Hematopoietic multipotent progenitor cell treated with erythropoietin and hydrocortisone succinate and interleukin-3 and kit ligand, for 4 days (in vitro differentiated cells): ENCODE measurements at places on chromosomes 5 and 9.

- peak; percentile 73 for DNase-seq
Observed at GRCh38 chr5:135310328-135310989, 88.6 kb downstream of the MACROH2A1 start.

DNA sequence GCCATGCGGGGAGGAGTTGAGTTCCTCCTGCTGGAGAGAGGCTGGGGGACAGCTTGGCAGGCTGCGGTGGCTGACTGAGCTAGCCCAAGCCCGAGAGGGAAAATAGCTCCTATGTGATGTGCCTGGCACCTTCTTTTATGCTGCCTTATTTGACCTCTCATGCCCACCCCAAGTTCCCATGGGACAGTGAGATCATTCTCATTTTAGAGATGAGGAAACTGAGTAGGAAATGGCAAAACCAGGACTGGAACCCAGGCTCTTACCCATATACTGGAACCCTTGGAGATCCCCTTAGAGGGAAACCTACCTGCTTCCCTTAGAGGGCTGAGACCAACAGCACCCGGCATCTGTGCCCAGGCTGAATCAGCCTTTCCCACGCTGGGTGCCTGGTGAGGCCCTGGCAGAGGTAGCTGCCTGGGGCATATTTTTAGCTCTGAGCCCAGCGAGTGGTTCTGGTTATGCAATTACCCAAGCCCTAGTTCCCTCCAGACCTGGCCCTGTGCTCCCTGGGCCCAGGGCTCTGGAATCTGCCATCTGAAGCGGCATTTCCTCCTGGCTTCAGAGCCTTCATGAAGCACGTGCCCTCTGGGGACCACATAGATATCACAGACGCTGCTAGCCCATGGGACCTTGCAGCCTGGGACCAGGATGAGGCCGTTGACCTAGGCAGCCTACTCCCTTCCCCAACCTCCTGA is 23.6 kb downstream of the COL27A1 start:
- no peak for DNase-seq

DNA sequence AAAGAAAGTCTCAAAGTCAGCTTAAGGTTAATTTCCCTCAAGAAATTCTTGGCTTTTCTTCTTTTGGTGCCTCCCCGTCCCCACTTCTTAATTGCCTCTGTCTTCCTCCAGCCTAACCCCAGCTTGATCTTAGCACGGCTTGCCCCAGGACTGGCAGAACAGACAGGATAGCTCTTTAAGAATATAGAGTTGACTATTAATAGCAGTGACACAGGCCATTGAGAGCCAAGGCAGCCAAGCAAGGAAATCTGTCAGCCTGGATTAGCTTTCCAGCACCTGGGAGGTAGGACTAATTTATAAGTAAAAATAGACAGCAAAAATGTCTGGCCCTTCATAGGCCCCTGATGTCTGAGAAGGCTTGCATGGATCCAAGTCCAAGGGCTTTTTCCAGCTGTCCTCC is 384.6 kb upstream of the SLC30A5 start:
- DNase-seq: no peak

DNA sequence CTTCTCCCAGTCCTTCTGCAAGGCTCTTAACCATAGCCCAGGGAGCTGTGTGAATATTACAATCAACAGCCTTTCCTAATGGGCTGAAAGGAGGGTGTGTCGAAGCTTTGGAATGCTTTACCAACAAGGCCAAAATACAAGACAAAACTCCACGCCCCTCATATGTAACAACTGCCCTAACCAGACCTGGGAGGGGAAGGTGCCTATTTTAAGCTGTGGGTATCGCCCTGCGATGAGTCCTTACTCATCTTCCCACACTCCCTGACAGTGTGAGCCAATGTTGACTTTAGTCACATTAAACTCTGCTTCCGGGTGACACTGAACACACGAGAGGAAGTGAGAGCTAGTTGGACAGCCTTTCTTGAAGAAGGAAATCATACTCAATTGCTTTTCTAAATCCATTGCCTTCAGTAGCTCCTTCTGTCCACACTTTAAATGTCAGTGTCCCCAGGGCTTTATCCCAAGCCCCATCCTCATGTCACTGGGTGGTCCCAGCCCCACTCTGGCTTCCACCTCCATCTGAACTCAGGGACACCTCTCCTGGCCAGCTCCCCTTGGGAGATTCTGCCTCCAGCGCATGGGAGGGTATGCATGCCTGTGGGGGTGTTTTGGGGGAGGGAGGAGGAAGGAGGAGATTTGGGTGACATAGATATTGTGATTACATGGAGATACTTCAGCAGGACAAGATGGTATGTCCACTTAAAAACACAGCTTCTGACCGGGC is 6.5 kb upstream of the TBC1D9B start:
- no peak for DNase-seq

DNA sequence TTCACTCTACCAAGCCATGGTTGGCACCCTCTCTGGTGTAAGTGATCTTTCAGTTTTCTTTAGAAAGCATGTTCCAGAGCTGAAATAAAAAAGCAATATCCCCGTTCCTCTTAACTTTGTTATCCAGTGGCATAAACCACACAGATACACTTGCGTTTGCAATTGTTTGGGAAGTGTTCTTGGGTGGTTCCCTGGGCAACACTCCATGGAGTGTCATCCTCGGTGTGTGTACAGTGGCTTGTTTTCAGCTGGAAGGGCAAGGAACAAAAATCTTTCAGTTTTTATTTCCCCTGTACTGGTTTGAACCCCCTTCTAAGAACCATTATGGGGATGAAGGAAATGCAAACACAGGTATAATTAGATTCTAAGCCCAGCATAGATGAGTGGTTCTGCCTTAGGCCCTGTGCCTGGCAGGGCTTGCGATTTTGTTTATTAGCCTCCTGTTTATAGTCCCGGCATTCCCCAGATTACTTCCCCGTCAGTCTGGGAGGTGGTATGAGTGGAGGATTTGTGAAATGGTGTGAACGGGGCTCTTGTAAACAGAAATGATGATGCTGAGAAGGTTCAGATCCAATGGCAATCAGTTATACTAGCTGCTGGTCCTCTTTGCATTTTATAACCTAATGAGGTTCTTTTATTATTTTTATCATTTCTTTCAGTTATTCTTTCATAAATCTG is 76.0 kb upstream of the CD180 start:
- DNase-seq: no peak

DNA sequence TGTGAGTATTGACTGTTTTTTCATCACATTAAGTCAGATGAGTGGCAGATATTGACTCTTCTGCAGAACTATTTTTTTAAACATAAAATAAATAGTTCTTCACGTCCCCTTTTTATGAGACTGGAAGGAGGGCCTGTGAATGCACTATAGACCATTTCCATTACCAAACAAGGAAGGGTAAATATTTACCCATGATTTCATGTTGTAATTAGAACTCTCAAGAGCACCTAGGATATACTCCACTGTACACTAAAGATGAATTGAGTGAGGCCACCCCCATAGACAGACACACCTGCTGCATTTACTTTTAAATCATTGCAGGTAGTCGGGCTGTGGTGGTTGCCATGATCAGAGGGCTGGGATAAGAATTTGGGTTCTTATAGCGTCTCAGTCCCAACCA is 22.6 kb downstream of the SLC36A1 start:
- no peak for DNase-seq

DNA sequence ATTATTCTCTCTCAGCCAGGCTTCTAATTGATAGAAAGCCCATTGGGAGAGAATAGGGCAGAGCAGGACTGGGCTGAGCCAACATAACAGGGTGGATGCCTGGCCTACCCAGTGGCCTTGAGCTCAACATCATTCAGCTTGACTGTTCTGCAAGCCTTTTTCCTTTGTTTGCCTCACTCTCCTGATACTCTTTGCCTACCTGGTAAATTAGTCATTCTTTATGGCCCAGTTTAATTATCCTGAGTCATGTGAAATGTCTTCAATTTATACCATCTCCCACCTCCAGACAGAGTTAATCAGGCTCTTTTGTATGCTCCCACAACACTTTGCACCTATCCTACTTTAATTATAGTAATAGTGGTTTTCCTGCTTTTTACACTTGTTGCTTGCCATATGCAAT is 13.6 kb downstream of the GLRA1 start:
- no peak for DNase-seq

GRCh38 chr5:139952574-139952973 is 90.5 kb downstream of the NRG2 start:
- DNase-seq: no peak

GRCh38 chr5:5335700-5336264 is 86.7 kb upstream of the ICE1 start:
- DNase-seq: no peak

DNA sequence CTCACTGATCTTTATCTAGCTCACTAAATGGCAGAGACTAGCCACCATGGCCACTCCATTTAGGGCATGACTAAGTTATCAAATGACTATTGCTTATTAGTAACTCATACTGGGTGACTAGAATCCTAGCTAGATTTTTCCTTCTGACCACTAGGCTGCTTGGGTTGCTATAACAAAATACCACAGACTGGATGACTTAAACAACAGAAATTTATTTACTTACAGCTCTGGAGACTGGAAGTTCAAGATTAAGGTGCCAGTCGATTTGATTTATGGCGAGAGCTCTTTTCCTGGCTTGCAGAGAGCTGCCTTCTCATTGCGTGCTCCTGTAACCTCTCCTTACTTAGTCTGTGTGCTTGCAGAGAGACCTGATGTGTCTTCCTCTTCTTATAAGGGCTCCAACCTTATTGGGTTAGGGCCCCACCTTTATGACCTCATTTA is 55.0 kb upstream of the APC start:
- DNase-seq: no peak

GRCh38 chr5:122187426-122187825 is 58.1 kb downstream of the ZNF474 start:
- peak; percentile 79 for DNase-seq

GRCh38 chr9:116149844-116150243 is 3.7 kb upstream of the PAPPA start:
- DNase-seq: peak; percentile 43

GRCh38 chr5:121968910-121969607 is 7.3 kb downstream of the SRFBP1 start:
- no peak for DNase-seq

DNA sequence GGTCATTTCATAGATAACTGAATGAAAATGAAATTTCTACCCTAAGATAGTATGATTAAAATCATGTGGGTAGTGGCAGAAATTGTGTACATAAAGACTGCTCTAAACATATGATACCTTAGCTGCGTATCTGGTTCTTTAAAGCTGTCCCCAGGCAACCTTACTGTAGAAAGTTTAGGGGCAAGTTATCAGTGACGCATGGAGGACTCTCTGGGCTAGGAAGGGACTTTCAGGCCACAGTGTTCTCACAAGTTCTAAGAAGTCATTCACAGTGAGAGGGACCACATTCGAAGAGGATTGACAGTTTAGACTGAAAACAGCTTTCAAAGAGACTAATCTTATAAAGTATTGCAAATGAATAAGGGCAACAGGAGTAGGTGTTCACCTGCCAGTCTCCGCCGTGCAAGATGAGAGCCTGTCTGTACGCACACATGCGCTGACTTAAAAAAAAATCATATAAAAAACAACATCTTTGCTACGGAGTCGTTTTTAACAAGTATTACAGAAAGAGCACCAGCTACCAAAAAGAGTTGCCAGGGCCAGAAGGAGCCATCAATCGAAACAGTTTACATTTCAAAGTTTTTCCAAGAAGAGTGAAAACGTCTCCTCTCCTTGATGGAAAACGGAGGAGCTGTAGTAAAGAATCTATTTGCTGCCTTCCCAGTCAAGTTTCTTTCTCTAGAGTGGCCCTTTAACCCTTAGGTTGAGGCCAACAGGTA is 146.3 kb downstream of the CETN3 start:
- DNase-seq: no peak

GRCh38 chr5:67770431-67771025 is 445.0 kb upstream of the PIK3R1 start:
- peak; percentile 89 for DNase-seq

DNA sequence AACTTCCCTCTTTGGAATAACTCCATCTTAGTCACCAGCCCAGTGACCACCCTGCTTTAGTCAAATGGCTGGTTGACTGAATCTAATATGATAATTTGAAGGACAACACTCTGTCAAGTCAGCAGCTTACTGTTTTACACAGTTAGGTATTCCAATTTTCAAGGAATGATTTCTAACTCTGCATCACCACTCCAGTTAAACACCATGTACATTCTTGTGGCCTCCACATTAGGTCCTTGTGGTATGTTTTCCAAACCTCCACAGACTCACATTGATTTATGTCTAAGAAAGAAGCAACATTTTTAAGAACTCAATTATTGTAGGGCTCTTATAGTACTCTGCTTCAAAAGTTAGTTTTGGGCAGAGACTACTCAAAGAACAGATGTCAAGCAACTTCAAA is 110.7 kb downstream of the TLE1 start:
- DNase-seq: no peak

DNA sequence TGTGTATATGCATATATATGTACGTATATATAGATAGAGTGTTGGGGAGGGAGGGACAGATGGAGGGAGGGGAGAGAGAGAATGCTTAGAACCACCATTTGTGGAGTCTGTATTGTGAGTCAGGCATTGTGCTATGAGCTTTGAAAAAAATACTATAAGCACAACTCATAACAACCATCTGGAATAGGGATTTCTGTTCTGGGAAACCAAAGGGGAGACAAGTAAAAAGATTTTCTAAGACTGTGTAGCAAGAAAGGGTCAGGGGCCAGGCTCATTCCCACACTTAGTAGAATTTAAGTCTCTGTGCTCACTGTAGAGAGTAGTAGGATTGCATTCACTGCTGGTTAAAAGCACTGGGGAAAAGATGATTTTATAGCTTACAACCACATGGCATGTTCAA is 202.3 kb upstream of the SGCD start:
- DNase-seq: no peak

DNA sequence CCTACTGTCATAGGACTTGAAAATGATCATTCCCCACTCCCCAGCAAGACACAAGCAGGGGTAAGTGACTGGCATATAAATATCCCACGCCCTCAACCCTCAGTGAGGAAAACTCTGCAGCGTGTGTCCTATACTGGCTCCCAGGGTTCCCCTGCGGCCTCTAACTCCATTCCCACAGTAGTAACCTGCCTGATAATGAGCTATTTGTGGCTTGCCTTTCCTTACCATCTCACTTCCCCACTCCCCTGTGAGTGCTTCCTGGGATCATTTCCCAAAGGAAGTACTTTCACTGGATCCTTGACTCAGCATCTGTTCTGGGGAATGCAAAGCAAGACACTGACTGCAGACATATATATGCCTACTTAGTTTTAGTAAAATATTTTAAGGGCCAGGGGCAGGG is 14.3 kb downstream of the CDC14B start:
- no peak for DNase-seq

- DNase-seq: peak; percentile 15
Observed at GRCh38 chr5:139908749-139909148, 113.1 kb downstream of the PSD2 start.

GRCh38 chr5:125503946-125504345 is 757.5 kb upstream of the ZNF608 start:
- DNase-seq: no peak
